SHP77 treated with DMSO at 0.1 percent for 48 hours (cell line): ENCODE measurements at places on chromosomes 13 and 19.

GRCh38 chr19:14393329-14393728 lies 12.1 kb downstream of the ADGRE5 start:
- DNase-seq: no peak

GRCh38 chr19:16496613-16496983 lies 404 bp downstream of the C19orf44 start:
- DNase-seq: no peak

- no peak for DNase-seq
Observed at GRCh38 chr19:58560921-58561320, 2.5 kb upstream of the UBE2M start.

DNA sequence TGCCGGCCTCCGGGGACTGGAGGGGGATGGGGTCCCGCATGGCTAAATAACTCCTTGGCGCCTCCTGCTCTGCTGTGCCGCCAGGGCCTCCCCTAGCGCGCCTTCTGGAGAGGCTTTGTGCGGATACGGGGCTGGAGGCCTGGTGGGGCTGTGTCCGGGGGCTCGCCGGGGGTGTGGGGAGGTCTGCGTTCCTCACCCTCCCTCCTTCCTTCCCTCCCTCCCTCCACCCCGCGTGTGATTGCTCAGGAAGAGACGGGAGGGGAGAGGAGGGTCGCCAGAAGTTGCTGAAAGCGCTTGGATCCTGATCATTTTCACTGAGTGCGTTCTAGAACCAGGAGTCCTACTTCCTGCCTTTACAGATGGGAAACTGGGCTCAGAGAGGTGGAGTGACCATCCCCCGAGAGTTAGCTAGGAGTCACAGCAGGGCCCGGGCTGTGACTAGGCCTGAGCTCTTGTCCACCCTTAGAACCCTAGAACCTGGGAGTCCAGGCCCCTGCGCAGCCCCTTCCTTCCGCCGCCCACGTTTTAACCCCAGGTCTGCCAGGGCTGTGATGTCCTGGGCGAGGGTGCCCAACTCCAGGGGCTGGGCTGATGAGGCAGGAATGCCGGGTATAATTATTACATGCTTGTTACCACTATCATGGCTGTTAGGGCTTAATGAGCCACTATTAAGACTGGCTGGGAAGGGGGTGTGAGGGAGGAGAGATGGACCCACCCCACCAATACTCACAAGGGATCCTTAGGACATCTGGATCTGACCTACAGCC lies 782 bp upstream of the JUND start:
- DNase-seq: peak; percentile 81

- DNase-seq: no peak
Observed at GRCh38 chr19:15562145-15562544, 52.9 kb upstream of the CYP4F8 start.

DNA sequence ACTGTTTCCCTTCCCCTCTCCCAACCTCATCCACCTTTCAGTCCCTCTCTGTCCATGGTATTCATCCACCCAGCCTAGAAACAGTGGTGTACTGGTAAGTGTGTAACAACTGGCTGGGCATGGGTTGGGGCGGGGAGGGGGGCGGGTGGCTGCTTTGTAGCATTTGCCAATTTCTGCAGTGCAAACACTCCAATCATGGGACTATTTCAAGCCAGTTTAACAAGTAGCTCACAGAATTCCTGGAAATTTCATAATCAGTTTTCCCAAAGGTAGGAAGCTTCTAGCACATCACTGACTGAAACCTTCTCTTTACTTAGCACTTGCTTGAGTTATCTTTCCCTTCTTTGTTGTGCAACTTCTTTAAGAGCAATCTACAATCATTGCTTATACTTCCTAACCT lies 100.8 kb upstream of the WASF3 start:
- no peak for DNase-seq

GRCh38 chr13:103731959-103732358 lies 665.7 kb upstream of the SLC10A2 start:
- no peak for DNase-seq

DNA sequence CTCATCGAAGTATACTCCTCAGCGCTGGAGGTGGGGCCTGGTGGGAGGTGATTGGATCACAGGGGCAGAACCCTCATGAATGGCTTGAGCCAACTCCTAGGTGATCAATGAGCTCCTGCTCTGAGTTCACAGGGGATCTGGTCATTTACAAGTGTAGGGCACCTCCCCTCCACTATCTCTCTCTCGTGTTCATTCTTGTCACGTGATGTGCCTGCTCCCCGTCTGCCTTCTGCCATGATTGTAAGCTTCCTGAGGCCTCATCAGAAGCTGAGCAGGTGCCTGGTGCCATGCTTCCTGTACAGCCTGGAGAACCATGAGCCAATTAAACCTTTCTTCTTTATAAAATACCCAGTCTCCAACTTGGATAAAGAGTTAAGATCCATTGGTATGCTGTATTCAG lies 61.4 kb downstream of the NALCN start:
- DNase-seq: no peak

DNA sequence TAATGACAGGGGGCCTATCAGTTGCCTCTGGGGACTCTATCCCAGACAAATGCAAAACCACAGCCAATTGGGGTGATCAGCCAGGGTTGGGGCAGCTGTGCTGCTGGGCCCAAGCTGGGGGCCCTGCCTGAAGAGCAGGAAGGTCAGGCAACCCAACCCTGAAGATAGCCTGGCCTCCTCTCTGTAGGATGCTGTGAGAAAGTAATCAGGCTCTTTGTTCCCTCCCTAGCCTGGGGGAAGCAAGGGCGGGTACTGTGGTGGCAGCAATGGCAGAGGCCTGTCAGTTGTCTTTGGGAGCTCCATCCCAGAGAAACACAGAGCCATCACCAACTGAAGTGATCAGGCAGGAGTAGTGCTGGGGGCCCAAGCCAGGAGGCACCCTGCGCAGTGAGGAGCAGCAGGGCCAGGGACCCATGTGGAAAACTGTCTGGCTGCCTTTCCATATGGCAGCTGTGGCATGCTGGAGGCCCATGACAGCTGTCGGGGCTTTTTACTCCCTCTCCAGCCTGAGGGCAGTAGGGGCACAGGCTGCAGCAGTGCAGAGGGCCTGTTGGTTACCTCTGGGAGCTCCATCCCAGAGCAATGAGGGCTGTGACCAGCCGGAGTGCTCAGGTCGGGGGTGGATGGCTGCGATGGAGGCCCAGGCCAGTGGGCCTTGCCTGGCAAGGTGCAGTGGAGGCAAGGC lies 73.6 kb upstream of the ATP12A start:
- DNase-seq: no peak

- no peak for DNase-seq
Observed at GRCh38 chr19:6948884-6949283, 61.5 kb downstream of the ADGRE1 start.

GRCh38 chr19:31350693-31351055 lies 1.4 kb upstream of the TSHZ3 start:
- DNase-seq: no peak

DNA sequence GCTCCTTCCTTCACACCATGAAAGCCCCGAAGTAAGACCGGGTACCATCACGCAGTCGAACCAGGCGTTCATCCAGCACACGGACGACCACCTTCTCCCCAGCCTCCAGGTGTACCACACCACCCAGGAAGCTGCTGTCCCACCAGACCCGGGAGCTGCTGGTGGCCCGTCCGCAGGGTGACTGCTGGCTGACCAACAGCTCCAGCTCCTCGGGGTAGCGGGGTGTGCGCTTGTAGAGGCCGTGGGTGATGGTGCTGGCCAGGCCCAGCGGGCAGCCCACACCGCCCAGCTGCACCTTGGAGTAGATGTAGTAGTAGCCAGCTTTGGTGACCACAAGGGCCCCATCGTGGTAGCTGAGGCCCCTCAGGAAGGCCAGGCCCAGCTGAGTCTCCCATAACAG lies 5.0 kb downstream of the TNFSF14 start:
- no peak for DNase-seq

DNA sequence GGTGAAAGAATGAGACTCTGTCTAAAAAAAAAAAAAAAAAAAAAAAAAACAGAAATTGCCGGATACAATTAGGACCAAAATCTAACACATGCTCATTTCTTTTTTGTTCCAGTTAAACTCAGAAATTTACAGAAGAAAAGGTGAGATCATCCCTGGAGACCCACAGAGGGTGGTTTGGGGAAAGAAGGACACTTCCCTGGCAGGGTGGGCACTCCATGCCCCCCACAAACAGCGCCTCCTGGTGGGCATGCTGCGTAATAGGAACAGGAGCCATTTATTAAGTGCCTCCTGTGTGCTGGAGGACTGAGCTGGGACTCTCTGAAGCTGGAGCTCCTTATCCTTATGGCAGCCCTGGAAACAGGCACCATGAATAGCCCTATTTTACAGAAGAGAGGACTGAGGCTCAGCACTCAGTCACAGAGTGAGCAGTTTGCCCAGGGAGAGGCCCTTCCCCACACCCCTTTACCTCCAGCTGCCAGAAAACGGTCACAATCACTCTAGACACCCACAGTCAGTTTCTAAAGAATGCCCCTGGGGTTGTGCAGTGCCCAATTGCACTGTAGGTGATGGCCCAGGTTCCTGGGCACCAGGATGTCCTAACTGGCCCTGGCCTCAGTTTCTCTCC lies 10.1 kb downstream of the C19orf38 start:
- no peak for DNase-seq

DNA sequence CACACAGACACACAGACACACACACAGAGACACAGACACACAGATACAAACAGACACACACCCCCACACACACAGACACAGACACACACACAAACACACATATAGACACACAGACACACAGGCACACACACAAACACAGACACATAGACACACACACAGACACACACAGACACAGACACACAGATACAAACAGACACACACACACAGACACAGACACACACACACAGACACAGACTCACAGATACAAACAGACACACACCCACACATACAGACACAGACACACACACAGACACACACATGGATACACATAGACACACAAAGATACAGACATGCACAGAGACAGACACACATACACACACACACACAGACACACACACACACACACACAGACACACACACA lies 174.5 kb downstream of the URI1 start:
- no peak for DNase-seq

DNA sequence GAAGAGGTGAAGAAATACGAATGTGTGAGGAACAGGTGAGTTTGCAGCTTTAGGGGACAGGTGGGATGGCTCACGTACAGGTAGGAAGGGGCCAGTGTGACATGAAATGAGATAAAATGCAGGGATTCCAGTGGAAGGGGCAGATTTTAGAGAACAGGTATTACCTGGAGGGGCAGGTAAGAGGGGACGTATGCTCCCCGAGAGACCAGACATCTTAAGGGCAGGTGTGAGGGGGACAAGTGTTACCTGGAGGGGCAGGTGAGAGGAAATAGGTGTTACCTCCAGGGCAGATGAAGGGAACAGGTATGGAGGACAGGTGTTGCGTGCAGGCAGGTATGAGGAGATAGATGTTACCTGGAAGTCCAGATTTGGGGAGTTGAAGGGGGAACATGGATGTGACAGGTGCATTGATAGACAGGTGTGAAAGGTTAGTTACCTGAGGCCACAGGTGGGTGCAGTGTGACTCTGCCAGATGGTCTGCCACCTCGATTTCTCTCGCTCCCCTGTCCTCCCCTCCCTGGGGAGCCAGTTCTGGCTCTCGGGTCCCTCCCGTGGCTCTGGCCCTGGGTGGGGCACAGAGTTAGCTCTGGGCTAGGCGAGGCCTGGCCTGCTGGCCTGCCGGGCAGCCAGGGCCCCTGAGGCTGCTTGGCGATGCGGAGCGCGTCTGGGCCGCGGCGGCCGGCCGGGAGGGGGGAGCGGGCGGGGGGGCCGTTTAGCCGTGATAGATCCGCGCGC lies 2.1 kb downstream of the ERFL start:
- no peak for DNase-seq

GRCh38 chr13:111508902-111509509 lies 188.6 kb downstream of the TEX29 start:
- DNase-seq: no peak

DNA sequence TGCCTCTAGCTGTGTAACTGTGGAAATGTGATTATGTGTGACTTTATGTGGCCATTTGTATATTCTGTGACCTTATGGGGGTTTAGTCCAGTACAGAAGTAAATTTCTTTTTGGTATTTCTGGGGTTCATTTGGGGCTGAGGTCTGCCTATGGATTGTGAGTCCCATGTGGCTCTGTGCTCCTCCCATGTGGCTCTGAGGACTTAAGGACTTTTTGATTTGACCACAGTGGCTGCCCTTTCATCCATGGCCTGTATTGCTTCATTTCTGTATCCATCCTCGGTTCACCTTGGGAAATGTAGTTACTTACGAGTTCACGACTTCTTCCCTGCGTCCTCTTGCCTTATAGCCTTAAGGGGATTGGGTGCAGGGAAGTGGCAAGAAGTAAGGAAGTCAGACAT lies 1.0 kb downstream of the ZNF420 start:
- no peak for DNase-seq

- DNase-seq: no peak
Observed at GRCh38 chr19:48445256-48445605, 552 bp upstream of the GRWD1 start.

- DNase-seq: no peak
Observed at GRCh38 chr19:48627865-48628314, 8.6 kb downstream of the SPHK2 start.

- DNase-seq: no peak
Observed at GRCh38 chr19:32397671-32398101, 7.9 kb upstream of the DPY19L3 start.

- DNase-seq: peak; percentile 89
Observed at GRCh38 chr19:32373585-32374295, 28.3 kb downstream of the ZNF507 start.

GRCh38 chr13:74203576-74203975 lies 69.4 kb upstream of the KLF12 start:
- DNase-seq: no peak
